Endothelial cell (in vitro differentiated cells): ENCODE measurements at places on chromosomes 12 and 14.

GRCh38 chr14:65560340-65561027 is 148.0 kb downstream of the FUT8 start:
- no peaks in the 10 kb centered on the region for H3K4me1 ChIP-seq
- no peaks in the 10 kb centered on the region for H3K27me3 ChIP-seq
- H3K27ac ChIP-seq, result no peak overlapping the region
- no peak overlapping the region for H3K4me3 ChIP-seq
- H3K36me3 ChIP-seq, result peaks cover 4% of the 10 kb centered on the region

DNA sequence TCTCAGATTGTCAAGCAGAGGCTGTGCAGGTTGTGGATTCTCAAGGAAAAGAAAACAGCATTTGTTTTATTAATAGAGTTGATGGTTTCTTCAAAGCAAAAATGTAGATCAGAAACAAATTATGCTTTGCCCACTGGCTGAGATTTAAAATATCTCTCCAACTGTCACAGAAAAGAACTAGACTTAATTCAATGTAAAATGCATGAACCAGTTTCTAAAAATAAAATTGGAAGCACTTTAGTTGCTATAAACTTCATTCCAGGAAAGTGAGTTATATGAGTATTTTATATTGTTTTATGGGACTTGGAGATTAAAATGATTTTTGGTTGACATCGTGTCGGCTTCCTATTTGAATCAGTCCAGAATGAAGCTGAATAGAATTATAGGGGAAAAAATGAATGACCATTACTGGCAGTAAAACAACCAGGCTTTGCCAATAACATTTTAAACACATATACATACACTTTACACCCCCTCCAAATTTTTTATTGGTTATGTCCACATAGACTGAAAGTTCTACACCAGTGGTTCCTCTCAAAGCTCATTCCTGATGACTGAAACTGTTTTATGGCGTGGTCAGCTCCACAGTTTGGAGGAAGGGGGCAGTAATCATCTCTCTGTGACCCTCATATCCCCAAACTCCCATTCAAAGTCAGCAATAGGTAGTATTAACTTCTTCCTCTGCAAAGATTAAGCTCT is 55.5 kb upstream of the DAAM1 start:
- H3K27me3 ChIP-seq, result no peaks in the 10 kb centered on the region
- no peak overlapping the region for H3K27ac ChIP-seq
- no peak overlapping the region for H3K4me3 ChIP-seq

DNA sequence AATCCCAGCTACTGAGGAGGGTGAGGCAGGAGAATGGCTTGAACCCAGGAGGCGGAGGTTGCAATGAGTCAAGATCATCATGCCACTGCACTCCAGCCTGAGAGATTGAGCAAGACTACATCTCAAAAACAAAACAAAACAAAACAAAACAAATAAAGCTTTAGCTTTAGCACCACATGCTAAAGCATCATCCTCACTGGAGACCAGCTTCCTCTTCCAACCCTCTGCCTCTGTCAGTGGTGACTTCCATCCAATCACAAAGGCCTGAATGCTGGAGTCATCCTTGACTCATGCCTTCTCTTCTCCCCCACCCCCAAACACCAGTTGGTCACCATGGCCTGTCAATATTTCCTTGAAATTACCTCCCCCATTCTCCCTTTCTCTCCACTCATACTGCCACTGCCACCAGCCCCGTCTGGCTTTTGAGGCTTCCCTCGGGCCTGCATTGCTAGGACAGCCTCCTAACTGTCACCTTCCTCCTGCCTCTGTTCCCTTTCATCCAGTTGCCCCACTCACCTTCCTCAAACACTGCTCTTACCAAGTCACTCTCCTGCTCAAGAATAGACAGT is 1.4 kb downstream of the ZNF385A start:
- peaks cover 5% of the 10 kb centered on the region for H3K36me3 ChIP-seq
- peaks cover 12% of the 10 kb centered on the region for H3K27me3 ChIP-seq
- no peak for DNase-seq

DNA sequence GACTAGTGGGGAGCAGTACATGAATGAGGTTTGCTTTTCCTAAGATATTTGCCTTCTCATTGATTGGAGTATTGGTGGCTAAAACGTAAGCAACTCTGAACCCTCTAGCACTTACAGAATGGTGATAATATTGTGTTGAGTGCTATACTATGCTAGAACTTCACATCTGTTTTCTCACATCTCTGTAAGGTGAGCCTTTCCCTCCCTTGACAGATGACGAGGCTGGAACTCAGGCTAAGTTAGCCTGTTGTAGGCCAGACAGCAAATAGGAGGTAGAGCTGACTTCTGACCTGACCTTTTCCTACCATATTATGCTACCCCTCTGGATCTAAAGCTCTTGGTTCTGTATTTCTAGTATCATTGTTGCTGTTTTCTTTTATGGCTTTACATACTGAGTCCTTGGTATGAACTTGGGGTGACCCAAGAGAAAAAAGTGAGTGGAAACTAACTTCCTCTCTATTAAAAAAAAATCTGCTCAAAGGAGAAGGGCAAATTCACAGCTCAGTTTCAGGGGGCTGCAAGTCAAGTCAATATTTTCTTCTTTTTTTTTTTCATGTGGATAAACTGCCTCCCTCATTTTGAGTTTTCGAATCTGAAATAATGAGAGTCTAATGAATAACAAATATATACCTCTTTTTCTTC is 85.9 kb downstream of the CRADD start:
- DNase-seq, result no peak
- H3K36me3 ChIP-seq, result no peaks in the 10 kb centered on the region
- no peak overlapping the region for H3K4me3 ChIP-seq
- H3K4me1 ChIP-seq, result peaks cover 13% of the 10 kb centered on the region
- peaks cover 5% of the 10 kb centered on the region for H3K27me3 ChIP-seq

DNA sequence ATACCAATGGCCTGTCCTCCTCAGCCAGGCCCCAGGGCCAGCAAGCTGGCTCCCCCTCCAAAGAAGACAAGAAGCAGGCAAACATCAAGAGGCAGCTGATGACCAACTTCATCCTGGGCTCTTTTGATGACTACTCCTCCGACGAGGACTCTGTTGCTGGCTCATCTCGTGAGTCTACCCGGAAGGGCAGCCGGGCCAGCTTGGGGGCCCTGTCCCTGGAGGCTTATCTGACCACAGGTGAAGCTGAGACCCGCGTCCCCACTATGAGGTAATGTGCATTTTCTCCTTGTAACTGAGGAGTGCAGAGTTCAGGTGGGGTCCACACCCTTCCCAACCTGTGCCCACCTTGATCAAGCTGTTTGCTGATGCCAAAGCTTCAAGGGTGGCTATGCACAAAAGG is 23.4 kb downstream of the ACACB start:
- H3K27me3 ChIP-seq, result no peaks in the 10 kb centered on the region
- no peak overlapping the region for H3K27ac ChIP-seq
- no peaks in the 10 kb centered on the region for H3K4me1 ChIP-seq
- no peaks in the 10 kb centered on the region for H3K36me3 ChIP-seq
- no peak for DNase-seq

DNA sequence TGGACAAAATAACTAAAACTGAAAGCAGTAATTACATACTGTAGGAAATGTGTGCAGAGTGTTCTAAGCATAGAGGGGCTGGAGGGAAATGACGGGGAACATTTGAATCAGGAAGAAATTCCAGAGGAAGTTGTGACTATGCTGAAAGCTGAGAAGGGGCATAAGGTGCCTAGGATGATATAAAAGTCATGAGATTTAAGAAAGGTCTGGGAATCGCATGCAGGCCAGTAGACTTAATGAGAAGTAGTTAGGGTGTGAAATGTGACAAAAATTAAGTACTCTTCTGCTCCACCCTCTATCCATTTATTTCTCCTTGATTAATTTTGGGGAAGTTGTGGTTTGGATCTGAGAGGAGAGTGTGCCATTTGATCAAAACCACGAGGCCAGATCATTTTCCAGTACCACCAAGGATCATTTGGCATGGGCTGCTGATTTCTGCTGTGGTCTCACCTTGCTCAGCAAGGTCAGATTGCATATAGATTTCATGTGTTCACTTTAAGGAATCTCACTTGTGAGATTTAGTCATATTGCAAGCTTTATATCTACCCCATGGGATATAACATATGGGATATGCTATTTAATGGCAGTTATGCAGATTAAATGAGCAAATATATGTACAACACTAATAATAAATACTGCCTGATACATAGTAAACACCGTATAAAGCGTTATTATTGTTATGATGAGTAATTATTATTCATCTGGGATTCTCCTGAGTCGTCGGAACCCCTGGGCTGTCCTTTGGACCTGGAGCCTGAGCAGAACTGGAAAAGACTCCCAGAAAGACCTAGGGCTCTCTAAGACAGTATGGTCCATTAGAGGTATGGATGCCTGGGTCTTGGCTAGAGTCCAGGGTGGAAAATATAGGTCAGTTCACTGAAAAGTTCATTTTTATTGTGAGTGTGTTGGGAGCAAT is 72.3 kb downstream of the SRGAP1 start:
- H3K27ac ChIP-seq, result peak overlapping the region; percentile 42
- no peak overlapping the region for H3K4me3 ChIP-seq
- H3K36me3 ChIP-seq, result no peaks in the 10 kb centered on the region
- peaks cover 3% of the 10 kb centered on the region for H3K27me3 ChIP-seq
- H3K4me1 ChIP-seq, result peaks cover 37% of the 10 kb centered on the region

GRCh38 chr14:74669846-74670245 is 43.0 kb downstream of the AREL1 start:
- peaks cover 20% of the 10 kb centered on the region for H3K4me1 ChIP-seq
- no peak overlapping the region for H3K4me3 ChIP-seq
- DNase-seq, result no peak
- no peak overlapping the region for H3K27ac ChIP-seq

GRCh38 chr12:125305231-125305630 is 240.0 kb downstream of the AACS start:
- H3K4me3 ChIP-seq, result no peak overlapping the region
- no peaks in the 10 kb centered on the region for H3K4me1 ChIP-seq
- H3K27ac ChIP-seq, result no peak overlapping the region
- no peaks in the 10 kb centered on the region for H3K27me3 ChIP-seq

GRCh38 chr12:26573225-26573909 is 259.6 kb downstream of the ITPR2 start:
- H3K27ac ChIP-seq, result peak overlapping the region; percentile 71
- DNase-seq, result no peak
- peaks cover 12% of the 10 kb centered on the region for H3K36me3 ChIP-seq
- H3K27me3 ChIP-seq, result peaks cover 4% of the 10 kb centered on the region
- H3K4me3 ChIP-seq, result peak overlapping the region; percentile 0

GRCh38 chr12:2804393-2805142 is 7.9 kb upstream of the ITFG2 start:
- no peak overlapping the region for H3K4me3 ChIP-seq
- peak overlapping the region; percentile 51 for H3K27ac ChIP-seq
- no peak for DNase-seq

GRCh38 chr14:71094722-71095121 is 187.5 kb downstream of the PCNX1 start:
- peaks cover 38% of the 10 kb centered on the region for H3K36me3 ChIP-seq
- H3K27me3 ChIP-seq, result no peaks in the 10 kb centered on the region
- H3K4me3 ChIP-seq, result no peak overlapping the region
- H3K27ac ChIP-seq, result no peak overlapping the region
- DNase-seq, result no peak

- peaks cover 2% of the 10 kb centered on the region for H3K27me3 ChIP-seq
- peaks cover 12% of the 10 kb centered on the region for H3K4me1 ChIP-seq
- H3K4me3 ChIP-seq, result no peak overlapping the region
- no peak for DNase-seq
- no peak overlapping the region for H3K27ac ChIP-seq
- no peaks in the 10 kb centered on the region for H3K36me3 ChIP-seq
Measured at GRCh38 chr12:9706086-9706685, 26.7 kb downstream of the CLECL1 start.
